ENCODE measurements at places on chromosomes 3 and 15.

DNA sequence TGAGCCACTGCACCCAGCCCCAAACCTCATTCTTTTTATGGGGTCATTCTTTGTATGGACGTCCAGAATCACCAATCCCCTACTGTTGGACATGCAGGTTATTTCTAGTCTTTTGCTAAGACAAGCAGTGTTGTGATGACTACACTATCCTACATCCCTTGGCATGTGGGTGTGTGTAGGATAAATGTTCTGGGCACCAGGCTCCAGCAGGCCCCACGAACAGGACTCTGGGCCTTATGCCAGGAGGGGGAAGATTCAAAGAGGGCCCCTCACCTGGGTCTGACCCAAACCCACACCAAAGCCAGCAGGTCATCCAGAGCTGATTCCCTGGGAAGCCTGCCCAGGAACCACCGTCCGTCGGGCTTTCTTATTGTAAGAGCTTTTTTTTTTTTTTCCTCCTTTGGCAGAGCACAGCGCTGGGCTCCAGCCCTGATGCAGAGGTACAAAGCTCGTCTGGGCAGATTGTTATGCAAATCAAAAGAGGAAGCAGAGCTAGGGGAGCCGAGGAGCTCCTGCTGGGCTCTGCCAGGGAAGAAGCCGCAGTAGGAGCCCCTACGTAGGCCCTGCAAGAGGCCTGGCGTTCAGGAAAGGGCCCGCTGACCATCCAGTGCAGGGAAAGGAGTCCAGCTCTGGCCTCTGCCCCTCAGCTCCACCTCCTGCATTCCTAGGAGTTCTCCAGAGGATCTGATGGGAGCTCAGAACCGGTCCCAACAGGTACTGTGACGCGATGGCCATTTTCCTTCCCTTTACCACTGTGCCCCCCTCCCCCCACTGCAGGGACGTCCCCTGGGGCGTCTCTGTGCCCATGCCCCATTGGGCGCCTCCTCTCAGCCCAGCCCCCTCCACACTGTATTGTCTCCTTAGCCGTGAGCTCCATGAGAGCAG is 29.0 kb upstream of the FURIN start:
- DNase-seq, result no peak

- no peak for DNase-seq
Measured at GRCh38 chr15:42129364-42129763, 27.1 kb downstream of the PLA2G4F start.

- DNase-seq, result no peak
Measured at GRCh38 chr15:39960411-39960810, 26.5 kb downstream of the EIF2AK4 start.

DNA sequence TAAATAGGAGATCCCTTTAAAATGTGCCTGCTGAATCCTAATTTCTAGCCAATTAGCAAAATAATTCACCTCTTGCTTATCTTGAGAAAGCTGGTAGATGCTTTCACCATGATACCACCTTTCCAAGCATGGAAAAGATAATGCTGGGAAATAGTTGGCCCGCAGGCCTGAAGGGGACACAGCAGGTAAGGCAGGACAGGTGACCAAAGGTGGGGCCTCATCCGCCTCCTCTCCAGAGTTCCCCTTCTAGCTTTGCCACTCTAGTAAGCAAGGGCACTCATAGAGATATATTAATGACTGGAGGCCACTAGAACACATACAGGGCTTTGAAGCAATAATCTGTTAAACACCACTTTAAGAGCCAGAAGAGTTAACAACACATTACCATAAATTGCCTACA is 45.5 kb downstream of the SATB1 start:
- DNase-seq, result no peak

GRCh38 chr15:94411285-94411684 is 179.9 kb downstream of the MCTP2 start:
- DNase-seq, result no peak

DNA sequence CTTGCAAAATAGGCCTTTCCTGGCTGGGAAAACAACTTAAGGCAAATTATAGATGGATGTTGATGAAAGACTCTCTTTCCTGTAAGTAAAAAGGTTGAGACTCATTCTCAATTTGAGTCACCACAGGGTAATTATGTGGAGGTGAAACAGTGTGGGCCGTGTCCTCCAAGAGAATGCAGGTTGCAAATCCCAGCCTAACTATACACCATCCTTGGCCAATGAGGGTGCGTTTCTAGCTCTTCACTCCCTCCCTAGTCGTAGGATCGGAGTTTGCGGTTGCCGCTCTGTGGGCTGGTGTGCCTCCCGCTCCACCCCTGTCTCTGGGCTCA is 259.9 kb downstream of the PLCL2 start:
- no peak for DNase-seq

GRCh38 chr3:186283096-186283495 is 78.9 kb downstream of the DGKG start:
- no peak for DNase-seq

DNA sequence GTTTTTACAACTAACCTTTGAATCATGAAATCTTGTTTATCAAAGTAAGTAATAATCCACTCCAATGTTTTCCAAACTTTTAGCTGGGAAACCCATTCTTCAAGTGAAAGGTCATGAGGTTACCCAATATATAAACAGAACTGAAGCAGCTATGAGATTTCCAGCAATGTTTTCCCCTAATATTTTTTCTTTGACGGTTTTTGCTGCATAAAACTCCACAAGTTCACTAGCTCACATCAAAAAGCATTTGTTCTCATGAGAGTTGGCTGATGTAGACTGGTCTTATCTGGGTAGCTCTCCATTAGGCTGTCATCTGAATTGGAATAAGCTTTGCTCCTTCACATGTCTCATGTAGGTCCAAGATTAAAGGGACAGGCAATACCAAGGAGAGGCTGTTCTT is 241.2 kb upstream of the LRRC3B start:
- no peak for DNase-seq

DNA sequence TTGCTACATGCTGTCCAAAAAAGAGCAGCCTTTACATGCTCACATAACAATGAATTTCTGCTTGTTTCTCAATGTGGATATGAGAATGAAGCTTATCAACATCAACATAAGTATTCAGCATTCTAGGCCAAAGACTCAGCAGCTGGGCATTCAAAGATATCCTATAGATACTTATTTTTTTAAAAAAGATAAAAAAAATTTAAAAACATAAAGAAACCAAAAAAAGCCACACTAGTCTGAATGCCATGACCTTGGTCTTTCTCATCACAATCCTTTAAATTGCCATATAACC is 182.0 kb downstream of the TNIK start:
- DNase-seq, result no peak

DNA sequence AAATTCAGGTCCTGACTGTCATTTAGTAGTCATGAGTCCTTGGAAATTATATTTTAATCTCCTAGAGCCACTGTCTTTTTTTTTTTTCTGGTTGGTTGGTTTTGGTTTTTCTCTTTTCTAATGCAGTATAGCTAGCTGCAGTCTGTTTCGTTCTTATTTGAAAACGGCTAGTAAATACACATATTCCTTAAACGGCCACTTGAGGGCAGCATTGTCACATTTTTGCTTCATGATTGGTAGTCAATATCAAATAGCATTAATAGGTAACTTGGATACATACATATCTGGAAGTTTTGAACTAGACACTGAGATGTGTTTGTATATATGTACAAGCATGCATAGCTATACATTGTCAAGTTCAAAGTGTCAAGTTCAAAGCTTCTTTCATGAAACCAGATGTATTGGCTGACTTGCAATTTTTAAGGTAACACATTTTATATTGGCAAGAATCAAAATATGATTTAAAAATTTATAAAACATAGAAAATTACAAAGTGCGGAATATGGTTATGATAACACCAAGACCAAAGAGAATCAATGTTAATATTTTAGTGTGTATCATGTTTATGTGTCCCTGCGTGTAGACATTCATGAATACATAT is 22.5 kb downstream of the GABRA5 start:
- DNase-seq, result no peak

- no peak for DNase-seq
Measured at GRCh38 chr15:37218351-37218916, 118.1 kb upstream of the MEIS2 start.

GRCh38 chr3:25429361-25430286 is 1.6 kb downstream of the RARB start:
- no peak for DNase-seq

DNA sequence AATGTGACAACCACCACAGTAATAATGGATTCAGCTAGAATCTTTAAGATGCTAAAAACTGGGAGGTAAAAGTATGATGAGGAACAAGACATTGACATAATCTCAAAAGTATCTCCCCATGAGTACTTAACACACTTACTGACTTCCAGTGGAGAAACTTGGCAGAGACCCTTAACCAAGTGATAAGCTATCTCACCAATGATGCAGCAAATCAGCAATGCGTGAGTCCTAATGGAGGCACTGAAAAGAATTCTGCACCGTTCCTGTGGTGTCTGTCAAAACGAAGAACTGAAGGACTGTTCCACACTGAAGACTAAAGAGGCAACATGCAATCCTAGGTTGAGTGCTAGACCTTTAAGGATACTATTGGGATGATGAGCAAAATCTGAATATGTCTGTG is 67.9 kb upstream of the OCA2 start:
- no peak for DNase-seq

GRCh38 chr3:44477312-44478030 is at the start of gene ZNF445:
Gene ZNF445, minus strand, starts transcription at chr3:44477670. Its CDS starts 22,121 bp downstream, at chr3:44455549.
- DNase-seq, result peak; percentile 85

- DNase-seq, result no peak
Measured at GRCh38 chr15:73353734-73354133, 15.0 kb downstream of the HCN4 start.

GRCh38 chr3:72127224-72127612 is 342.3 kb upstream of the PROK2 start:
- no peak for DNase-seq

- DNase-seq, result no peak
Measured at GRCh38 chr3:188491276-188491687, 337.3 kb downstream of the LPP start.

DNA sequence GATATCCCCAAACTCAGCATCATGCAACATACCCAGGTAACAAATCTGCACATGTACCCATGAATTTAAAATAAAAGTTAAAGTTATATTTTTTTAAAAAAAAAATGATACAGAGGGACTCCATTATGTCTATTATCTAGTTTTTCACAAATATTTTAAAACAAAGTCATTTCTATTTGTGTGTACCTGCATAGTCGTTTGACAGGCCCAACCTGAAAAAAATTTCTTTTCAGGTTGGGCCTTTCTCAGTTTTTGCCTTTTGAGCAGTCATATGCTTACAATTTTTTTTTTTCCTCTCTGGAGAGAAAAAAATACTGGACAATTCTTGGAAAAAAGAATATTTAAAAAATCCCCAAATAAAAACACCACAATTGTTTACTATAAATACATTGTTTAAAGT is 459.5 kb downstream of the FOXP1 start:
- no peak for DNase-seq

GRCh38 chr15:69862540-69862939 is 235.2 kb downstream of the TLE3 start:
- DNase-seq, result no peak

DNA sequence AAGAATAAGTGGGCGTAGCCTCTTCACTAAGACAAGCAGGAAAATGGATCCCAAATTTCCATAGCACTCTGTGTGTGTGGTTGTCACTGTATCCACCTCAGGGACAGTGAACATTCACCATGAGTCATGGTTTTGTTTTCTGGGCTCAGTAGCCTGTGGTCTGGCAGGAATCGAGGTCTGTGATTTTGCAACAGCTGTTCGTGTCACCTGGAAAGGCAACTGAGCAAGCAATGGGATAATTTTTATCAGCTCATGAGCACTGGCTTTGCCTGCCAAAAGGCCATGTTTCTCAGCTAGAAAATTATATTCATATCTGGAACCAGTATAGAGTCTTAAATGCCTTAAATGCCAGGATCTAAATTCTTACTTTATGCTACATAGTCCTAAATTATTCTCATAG is 60.9 kb downstream of the STRIT1 start:
- DNase-seq, result peak; percentile 89

DNA sequence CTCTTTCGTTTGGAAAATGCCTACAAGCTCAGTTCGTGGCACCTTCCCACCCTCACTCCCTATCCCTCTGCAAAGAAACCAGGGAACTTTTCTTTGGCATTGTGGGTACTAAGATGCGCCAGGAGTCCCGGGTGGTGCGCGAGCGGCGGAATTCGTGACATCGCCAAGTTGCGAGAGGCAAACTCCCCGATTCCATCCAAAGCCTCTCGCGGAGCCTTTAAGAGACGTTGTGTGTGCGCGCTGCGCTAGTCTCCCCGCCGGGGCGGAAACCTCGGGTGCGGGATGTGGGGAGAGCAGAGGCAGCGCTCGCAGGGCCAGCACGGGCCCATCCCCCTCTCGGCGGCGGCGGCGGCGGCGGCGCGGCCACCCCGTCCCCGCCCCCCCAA is 443 bp upstream of the NR2F2 start:
- DNase-seq, result peak; percentile 91

GRCh38 chr3:7800006-7800780 is 701.4 kb upstream of the LMCD1 start:
- no peak for DNase-seq

- no peak for DNase-seq
Measured at GRCh38 chr3:80060664-80061063, 292.9 kb upstream of the ROBO1 start.

DNA sequence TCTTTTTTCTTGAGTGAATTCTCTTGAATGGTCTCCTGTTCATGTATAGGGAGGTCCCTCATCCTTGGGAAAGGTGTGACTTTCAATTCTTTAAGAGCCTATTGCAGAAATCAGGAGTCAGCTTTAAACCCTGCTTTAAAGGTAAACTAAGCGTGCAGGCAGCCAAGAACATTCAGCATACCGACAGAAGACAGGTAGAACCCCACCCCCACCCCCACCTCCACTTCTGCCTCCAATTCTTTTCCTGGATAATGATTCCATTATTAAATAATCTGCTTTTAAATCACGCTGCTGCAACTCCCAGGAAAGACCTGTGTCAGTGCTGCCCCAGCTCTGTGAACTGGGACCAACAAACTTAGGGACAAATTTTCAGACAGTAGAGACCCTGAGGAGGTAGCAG is 49.3 kb upstream of the SKOR1 start:
- no peak for DNase-seq

GRCh38 chr3:128971421-128972100 is 22.3 kb downstream of the CFAP92 start:
- no peak for DNase-seq

- DNase-seq, result no peak
Measured at GRCh38 chr15:59616379-59616778, 4.8 kb downstream of the GCNT3 start.

GRCh38 chr3:172627057-172627809 is 83.6 kb downstream of the NCEH1 start:
- DNase-seq, result no peak

DNA sequence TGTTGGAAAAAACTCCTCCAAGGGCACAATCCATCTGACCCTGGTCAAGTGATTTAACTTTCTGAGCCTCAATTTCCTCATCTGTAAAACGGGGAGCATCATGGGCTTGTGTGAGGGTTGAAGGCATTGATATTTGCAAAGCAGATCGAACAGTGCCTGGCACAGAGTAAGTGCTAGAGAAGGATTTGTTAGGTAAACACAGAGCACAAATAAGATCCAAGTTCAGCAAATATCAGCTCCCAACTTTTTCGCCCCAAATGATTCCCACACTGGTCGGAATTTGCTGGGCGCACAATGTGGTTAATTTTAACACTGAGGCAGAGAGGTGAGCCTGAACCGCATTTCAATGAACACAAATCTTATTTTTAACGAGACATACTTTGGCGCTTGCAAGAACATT is 76.3 kb upstream of the ATP2B2 start:
- DNase-seq, result no peak
